ENCODE measurements at places on chromosomes 6 and 20.

- DNase-seq = no peak
These were observed 557.4 kb upstream of the ADGRB3 start for GRCh38 chr6:68077661-68078060.

- peak; percentile 43 for DNase-seq
These were observed 44.9 kb upstream of the SUPT3H start for GRCh38 chr6:45422503-45423110.

GRCh38 chr6:102402635-102403329 is 1009.3 kb downstream of the GRIK2 start:
- DNase-seq = no peak

DNA sequence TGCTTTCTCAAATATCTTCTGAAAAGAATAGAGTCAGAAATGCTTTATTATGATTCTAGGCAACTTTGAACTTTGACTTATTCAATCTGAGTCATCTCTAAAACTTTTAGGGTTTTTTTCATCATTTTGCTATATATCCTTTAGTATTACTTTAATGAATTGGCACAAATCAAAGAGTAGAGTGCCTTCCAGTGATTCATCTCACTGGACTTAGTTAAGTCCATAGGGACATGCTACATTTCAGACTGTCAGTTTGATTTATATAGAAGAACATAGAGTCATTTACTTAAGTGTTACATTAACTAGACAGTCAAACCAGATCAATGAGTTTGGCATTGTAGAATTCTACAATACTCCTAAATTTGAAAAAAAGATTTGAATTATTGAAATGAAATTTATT is 1235.7 kb upstream of the MAP3K7 start:
- no peak for DNase-seq

GRCh38 chr6:153843420-153843819 is 195.6 kb upstream of the OPRM1 start:
- DNase-seq = no peak

DNA sequence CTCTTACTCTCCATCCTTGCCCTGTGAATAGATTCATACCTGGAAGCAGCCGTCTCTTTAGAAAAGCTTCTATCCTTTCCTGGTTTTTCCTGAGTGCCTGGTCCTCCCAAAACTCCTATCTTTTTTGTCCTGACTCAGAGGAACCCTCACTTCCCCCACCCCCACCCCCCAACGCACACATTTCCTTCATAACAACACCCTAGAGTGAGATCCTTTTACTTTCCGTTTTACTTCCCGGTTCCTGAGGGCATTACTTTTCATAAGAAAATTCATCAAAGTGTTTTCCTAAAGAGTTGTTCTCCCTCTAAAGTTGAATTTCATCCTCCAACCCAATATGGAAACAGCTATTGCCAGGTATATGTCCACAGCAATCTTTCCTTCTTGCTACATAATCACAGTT is 327.0 kb downstream of the NRN1 start:
- no peak for DNase-seq

GRCh38 chr6:131740161-131740560 is 29.3 kb upstream of the CTAGE9 start:
- DNase-seq = no peak

- no peak for DNase-seq
These were observed 859 bp upstream of the BIRC7 start for GRCh38 chr20:63234693-63235398.

GRCh38 chr6:42979523-42980177 is 669 bp upstream of the PEX6 start:
- DNase-seq = no peak

DNA sequence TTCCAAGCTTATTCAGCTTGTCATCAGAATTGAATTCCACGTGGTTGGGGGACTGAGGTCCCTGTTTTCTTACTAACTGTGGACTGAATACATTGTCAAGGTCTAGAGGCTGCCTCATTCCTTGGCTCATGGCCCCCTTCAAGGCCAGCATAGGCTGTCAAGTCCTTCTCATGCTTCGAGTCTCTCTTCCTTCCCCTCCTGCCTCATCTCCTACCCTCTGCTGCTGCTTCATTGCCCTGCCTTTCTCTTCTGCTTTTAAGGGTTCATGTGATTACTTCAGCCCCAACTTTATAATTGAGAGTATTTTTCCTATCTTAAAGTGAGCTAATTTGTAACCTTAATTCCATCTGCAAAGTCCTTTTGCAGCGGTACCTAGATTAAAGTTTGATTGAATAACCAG is 27.6 kb upstream of the ZNF831 start:
- DNase-seq = no peak

DNA sequence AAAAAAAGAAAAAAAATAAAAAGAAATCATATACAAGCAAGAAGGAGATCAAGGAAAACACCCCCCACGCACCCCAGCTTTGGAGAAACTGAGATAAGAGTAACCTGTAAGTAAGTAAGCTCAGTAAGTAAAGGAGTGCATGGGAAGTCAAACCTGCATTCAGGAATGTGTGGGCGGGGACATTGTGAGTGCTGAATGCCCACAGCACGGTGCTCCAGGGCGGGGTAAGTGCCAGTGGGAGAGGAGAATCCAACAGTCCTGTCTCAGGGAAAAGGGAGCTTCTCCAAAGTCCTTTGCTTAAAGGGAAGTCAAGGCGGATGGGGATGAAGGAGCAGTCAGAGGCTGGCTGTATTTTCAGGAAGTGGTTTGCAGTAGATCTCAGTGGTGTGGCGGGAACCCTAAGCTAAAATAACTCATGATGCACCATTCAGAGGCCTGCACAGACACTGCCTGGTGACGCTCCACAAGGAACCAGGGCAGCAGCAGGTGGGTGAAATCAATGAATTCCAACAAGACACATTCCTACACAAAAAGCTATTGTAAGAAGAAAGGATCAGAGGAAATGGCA is 368.0 kb downstream of the QKI start:
- DNase-seq = no peak

DNA sequence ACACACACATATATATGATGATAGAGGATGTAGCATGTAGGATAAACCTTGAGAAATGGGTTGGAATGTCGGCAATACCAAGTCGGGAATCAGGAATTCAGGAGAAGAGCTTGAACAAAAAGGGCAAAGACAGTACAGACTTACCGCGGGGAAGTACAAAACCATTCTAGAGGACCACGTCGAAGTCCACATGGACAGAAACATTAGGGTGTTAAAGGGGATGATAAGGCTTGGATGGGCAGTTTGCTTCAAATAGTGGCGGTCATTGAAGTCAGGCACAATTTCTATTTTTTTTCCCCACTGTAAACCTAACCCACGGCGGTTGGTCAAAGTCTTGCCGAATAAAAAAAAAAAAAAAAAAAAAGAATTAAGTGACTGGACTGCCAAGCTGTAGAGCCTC is 766 bp upstream of the NUS1 start:
- no peak for DNase-seq

DNA sequence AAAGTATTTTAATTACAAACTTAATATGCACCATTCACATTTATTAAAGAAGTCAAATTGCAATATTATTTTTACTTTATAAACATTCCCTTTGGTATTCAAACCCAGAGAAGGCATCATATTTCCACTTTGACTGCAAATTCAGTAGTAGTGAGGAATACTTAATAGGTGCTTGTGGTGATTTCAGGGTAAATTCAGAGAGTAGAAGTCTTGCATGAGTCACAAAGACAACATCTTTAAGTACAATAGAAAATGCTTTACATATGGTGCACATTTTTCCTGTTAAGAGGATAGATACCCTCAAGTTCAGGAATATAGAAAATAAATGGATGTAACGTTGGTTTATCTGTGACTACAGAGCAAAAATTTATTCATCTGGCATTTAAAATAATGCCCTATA is 390.2 kb downstream of the TENT5A start:
- no peak for DNase-seq

GRCh38 chr20:47191074-47191673 is 165.3 kb downstream of the ZMYND8 start:
- DNase-seq = no peak

All from activated T-helper 1 cell treated with Interleukin-2 at 50 U/mL for 16 hours (primary cell).